NCI-H2081 treated with DMSO at 0.1 percent for 48 hours (cell line): ENCODE measurements at places on chromosomes 7 and 10.
A peak's percentile ranks its signal among the peaks of the same experiment; 100 is the strongest.

DNA sequence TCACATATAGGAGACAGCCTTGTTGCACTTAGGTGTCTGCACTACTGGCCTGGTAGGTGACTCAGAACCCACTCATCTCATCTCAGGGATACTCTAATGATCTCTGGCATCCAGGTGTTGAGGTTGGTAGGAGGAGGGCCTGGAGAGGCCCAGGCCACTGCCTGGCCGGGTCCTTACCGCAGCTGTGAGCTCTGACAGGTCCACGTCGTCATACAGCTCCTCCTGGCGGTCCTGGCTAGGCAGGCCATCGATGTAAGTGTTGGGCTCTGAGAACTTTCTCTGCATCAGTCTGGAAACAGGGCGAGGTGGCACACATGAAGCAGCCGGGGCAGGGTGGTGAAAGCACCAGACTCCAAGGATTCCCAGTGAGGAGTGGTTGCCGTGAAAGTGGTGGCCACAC lies 62.1 kb downstream of the VWA2 start:
- no peak for DNase-seq

DNA sequence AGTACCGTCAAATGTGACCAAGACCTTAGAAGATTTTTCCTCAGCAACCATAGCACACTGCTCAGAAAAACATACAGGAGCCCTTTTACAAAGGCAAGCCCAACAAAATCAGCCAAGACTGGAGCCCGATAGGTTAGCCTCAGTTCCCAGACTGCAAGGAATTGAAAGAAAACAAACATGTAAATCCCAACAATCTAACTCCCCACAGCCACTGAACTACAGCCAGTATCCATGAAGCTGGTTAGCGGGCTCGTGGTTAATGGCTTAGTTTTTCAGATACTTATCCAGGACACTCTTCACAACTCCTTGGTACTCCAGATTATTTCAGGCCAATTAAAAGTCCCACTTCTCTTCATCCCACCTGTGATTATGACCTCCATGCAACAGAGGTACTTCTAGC lies 201.6 kb downstream of the IPMK start:
- DNase-seq: no peak

DNA sequence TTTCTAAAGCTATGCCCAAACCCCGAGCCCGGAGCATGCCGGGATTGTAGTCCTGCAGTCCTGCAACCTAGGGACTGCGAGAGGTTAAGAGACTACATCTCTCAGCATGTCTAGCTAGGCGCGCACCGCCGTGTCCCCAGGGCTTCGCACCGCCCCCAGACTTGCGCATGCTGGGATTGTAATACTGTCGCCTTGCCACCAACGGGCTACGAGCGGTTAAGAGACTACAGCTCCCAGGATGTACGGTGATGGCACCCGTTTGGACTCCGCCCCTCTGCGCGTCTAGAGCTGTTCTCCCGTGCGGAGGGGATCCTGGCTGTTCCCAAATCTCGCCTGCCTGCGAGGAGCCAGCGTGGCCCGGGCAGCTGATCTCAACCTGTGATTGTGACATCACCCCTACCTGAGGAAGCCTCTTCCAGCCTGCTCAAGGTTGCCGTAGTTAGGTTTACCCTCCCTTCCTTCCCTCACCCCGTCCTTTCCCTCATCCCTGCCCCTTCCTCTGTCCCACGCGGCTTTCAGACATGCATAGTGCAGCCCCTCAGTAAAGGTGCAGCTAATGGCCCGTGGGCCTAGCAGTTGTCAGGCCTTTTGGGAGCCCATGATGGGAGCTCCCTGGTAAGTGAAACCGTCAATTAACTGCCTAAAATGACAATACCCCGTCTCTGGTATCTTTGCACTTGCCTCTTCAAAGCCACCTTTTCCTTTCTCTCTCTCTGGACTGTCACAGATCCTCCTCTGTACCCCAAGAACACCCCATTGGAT lies 6.3 kb upstream of the ZNF736 start:
- peak; percentile 85 for DNase-seq

GRCh38 chr7:148437043-148437442 lies 153.5 kb upstream of the C7orf33 start:
- no peak for DNase-seq

DNA sequence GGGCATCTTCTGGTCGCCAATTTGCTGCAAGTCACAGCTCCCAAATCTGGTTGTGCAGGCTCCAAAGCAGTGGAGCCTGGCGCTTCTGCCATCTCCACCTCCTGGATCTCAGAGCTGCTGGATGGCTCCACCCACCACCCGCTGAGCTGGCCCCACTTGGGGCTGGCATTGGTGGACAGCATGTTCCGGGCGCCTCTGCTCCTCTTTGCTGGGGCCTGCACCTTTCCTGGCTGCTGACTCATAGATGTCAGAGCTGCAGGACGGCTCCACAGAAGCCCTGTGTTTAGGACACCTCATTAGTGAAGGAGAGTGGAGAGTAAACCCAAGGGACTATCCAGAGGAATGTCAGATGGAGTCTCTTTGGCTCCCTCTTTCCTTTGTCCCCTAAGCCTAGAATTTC lies 27.4 kb downstream of the MAPK8 start:
- DNase-seq: no peak

DNA sequence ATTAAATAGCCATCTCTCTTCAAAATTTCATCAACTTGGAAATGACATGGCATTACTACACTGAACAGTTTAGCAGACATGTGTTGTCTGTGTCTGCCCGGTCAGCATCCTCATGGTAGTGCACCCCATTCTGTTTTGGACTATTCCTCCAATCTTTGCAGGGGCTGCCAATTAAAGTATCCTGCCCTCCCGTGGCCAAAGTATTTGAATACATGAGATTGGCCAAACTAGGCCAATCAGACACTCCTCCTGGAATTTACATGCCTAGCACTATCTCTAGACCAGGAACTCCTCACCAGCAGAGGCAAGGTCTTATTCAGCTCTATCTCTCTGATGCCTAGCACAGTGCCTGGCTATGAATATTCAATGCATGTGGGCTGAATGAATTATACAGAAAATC lies 4.4 kb downstream of the SHTN1 start:
- DNase-seq: no peak

GRCh38 chr7:41869091-41869490 lies 166.2 kb upstream of the INHBA start:
- DNase-seq: no peak

DNA sequence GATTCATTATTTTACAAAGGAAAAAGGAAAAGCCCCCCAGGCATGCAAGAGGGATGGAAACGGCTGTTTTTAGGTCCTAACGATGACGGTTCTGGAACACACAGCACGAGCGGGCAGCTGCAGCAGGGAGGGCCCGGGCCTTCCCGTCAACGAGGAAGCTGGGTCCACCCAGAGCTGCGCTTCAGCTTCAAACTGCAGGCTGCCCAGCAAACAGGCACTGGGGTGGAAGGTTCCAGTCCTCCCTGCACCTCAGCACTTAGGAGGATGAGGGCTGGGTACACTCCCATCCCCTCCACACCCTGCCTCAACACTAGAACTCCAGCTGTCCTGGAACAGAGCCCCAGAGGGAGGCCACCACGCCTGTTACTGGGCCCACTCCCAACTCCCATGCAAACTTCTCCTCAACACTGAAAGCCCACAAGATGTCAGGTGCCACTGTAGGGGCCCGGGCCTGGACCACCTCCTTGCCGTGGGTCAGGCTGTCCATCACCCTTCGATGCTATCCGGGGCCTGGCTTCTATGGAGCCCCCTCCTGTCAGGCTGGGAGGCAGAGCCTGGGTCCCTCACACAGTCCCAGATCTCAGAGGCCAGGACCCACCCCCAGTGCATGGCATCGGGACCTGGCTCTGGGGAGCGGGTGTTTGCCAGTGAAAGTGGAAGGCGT lies 33.0 kb downstream of the PAPOLB start:
- no peak for DNase-seq

- DNase-seq: no peak
Observed at GRCh38 chr7:44384586-44385433, 59.4 kb upstream of the CAMK2B start.

- DNase-seq: no peak
Observed at GRCh38 chr10:132506711-132507408, 30.7 kb upstream of the INPP5A start.

GRCh38 chr7:143380260-143380645 lies 892 bp upstream of the ZYX start:
- DNase-seq: peak; percentile 21

DNA sequence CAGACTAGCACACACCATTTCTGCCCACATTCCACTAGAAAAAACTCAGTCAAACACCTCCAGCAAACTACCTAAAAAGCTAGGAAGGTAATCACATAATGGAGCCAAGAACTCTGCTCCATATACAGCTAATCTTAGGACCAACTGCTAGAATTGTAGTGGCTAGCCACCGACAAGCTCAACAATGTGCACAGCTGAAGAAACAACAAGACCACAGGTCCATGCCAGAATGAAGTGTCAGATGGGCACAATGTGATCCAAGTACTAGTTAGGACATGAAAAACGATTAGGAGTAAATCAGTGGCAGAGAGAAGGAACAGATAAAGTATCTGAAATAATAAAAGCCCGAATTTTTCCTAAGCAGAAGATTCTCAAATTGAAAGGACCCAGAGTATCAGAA lies 38.6 kb downstream of the TMEM106B start:
- DNase-seq: no peak

DNA sequence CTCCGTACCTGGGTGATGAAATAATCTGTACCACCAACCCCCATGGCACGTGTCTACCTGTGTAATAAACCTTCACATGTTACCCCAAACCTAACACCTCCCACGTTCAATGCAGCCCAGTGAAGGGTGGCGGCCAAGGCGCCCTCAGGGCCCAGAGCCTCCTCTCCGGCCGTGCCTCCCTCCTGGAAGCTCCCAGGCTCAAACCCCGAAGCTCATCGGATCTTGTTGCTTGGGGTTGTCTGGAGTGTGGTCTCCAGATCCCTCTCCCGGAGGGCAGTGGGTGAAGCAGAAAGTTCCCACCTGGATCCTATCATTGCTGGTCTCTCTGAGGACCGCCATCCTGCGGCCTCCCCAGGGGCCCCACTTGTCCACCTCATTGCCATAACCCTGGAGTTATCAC lies 9.4 kb upstream of the KNDC1 start:
- no peak for DNase-seq

- no peak for DNase-seq
Observed at GRCh38 chr10:101614663-101615524, 26.8 kb downstream of the DPCD start.

DNA sequence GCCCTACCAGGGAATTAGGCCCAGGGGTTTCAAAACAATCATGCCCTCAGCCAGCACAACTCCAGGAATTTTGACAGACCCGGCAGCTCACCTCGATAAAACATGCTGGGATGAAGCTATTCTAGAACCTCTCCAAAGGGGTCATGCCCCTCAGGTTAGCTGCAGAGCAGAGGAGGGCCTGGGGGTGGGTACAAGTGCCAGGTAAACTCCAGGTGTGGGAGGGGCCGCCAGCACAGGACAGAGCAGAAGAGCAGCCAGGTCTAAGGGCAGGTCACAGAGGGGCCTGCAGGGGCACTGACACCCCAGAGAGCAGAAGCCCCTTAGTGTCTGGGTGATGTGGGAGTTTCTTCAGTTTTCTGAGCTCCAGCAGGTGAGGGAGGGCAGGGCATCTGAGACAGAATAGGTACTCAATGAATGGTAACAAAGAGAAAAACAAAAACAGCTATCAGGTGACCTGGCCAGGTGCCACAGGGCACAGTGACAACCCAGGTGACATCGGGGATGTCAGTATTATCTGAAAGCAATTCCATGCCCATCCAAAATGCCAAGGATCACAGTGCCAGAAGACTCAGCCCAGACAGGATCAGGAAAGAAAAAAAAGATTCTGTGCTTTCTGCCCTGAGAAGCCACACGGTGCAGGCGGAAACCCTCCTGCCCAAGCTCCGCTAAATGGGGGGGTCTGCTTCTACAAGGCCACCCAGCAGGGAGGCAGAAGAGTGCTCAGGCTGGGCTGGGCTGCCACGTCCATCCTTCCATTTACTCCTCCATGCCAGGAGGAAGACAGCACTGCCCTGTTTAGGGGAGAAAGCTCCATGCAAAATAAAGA lies 104.5 kb downstream of the TNS3 start:
- DNase-seq: no peak

GRCh38 chr10:102064868-102065560 lies at the start of gene HPS6:
TSS of gene HPS6 (plus strand) at chr10:102065349. CDS start at chr10:102065475, 126 bp downstream.
- DNase-seq: peak; percentile 37

DNA sequence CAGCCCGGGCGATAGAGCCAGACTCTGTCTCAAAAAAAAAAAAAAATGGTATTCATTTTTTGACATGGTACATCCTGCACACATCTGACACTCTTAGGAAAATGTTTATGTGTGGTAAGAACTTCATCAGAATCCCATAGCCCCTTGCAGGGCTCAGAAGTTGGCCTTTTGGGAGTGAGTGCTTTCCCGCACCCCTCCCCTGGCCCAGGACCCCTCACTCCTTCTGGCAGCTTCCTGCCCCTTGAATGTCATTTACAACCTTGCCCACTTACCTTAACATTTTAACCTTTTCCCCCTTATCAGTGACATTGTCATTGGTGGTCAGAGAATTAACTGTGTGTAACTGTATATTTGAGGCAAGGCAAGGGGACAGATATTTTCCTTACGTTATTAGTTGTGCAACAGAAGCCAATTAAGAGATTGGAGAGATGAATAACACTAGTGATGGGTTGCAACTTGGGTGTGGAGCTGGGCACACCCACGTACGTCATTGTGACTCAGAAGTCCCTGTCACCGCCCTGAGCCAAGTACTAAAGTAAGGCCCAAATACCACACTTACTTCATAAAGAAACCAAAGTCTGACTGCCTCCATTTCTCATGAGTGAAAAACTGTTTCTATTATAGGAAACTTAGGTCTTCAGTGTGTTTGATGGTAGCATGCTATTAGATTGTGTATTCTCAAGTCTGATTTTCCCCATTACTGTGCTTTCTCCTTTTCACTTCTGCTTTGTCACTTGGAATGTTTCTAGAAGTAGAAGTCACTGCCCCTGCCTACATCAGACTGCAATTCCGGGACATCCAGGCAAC lies 31.6 kb downstream of the OGDH start:
- no peak for DNase-seq

DNA sequence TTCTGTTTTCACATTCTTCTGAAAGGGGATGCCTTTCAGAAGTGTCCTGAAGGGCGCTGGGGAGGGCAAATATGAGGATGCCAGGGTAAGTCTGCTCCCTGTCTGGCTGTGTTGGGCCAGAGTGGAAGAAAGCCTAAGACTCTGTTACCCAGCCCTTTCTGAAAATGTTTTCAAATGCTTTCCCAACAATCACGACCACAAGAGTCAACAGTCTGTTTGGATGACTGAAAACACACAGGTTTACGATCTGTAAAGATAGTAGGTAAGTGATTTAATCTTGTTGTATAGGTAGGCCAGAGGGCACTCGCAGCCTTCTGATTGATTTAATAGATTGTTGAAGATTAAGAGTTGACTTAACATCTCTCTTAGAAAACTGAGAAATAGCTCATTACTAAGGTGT lies 13.2 kb downstream of the SGPL1 start:
- no peak for DNase-seq

DNA sequence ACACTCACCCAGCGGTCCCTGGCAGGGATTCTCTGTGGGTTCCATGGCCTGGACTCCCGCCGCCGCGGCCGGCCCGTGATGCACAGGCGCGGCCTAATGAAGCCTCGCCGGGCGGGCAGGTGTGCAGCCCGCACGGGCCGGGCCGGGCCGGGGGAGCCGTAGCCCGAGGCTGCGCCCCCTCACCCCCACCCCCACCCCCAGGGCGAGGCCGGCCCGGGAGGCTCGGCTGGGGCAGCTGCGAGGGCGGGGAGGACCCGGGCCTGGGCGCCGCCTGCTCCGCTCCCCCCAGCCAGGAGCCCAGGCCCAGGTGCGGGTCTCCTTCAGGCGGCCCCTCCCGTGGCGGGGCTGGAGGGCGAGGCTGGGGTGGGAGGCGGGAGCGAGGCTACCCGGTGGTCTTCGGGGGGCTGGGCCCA lies at the start of gene NOBOX:
NOBOX (minus strand) TSS at position 45 of the 413 bp plus-strand sequence.
- no peak for DNase-seq
